ENCODE measurements at places on chromosomes 5 and 9. TPM values are rescaled to one million over a fixed set of nuclear protein-coding genes. Genes with fewer than 3 reads are reported as not detected.

- no peak overlapping the region for H3K27ac ChIP-seq
- no peaks in the 10 kb centered on the region for H3K36me3 ChIP-seq
- H3K4me1 ChIP-seq, result no peaks in the 10 kb centered on the region
These were observed 4.1 kb downstream of the EQTN start for GRCh38 chr9:27292659-27293405.

- H3K27me3 ChIP-seq, result peaks cover 60% of the 10 kb centered on the region
- DNase-seq, result no peak
- peaks cover 6% of the 10 kb centered on the region for H3K4me1 ChIP-seq
These were observed 3.0 kb upstream of the ANKRD34B start for GRCh38 chr5:80573062-80573461.

DNA sequence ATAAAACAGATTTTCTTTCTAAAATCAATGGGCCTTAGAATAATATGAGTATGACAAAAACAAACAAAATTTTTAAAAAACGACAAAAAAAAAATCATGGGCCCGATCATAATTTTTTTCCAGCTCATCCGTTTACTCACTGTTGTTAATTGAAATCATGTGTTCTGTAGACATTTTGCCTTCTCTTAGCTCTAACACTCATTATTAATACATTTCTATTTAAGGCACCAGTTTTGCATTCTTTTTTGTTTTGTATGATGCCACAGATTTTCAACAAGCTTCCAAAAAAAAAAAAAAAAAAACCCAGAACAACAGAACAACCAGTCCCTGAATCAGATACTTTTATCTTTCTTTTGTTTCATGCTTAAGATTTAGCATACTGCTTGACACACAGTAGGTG, 86.4 kb downstream of the PRLR start:
- no peak for DNase-seq
- H3K4me1 ChIP-seq, result no peaks in the 10 kb centered on the region
- H3K27ac ChIP-seq, result no peak overlapping the region
- peaks cover 14% of the 10 kb centered on the region for H3K27me3 ChIP-seq
- H3K36me3 ChIP-seq, result no peaks in the 10 kb centered on the region
- H3K4me3 ChIP-seq, result no peak overlapping the region

- DNase-seq, result no peak
- H3K27ac ChIP-seq, result no peak overlapping the region
- H3K27me3 ChIP-seq, result peaks cover 42% of the 10 kb centered on the region
- H3K4me1 ChIP-seq, result peaks cover 5% of the 10 kb centered on the region
- no peak overlapping the region for H3K4me3 ChIP-seq
These were observed 73.7 kb downstream of the GTF3C4 start for GRCh38 chr9:132743931-132744479.

Gene IL13
- 1.4 TPM for total RNA-seq

GRCh38 chr9:130117816-130118632, 54.2 kb upstream of the NCS1 start:
- H3K27ac ChIP-seq, result peak overlapping the region; percentile 43
- DNase-seq, result no peak
- H3K36me3 ChIP-seq, result peaks cover 15% of the 10 kb centered on the region
- no peaks in the 10 kb centered on the region for H3K4me1 ChIP-seq
- H3K4me3 ChIP-seq, result no peak overlapping the region

GRCh38 chr5:152472083-152472482, 67.0 kb upstream of the NMUR2 start:
- peaks cover 5% of the 10 kb centered on the region for H3K4me1 ChIP-seq
- H3K4me3 ChIP-seq, result no peak overlapping the region
- H3K27ac ChIP-seq, result no peak overlapping the region
- H3K27me3 ChIP-seq, result peaks cover 11% of the 10 kb centered on the region

GRCh38 chr5:146788898-146789297, 89.7 kb downstream of the PPP2R2B start:
- H3K4me1 ChIP-seq, result peaks cover 22% of the 10 kb centered on the region
- H3K4me3 ChIP-seq, result no peak overlapping the region
- DNase-seq, result no peak
- H3K27me3 ChIP-seq, result no peaks in the 10 kb centered on the region

Gene NUTM2G
- total RNA-seq, result not detected

GRCh38 chr9:4225291-4226028, 74.4 kb downstream of the GLIS3 start:
- H3K36me3 ChIP-seq, result no peaks in the 10 kb centered on the region
- DNase-seq, result no peak
- no peaks in the 10 kb centered on the region for H3K4me1 ChIP-seq
- H3K27me3 ChIP-seq, result no peaks in the 10 kb centered on the region
- no peak overlapping the region for H3K4me3 ChIP-seq

Gene LNPEP
- 90.1 TPM for total RNA-seq

DNA sequence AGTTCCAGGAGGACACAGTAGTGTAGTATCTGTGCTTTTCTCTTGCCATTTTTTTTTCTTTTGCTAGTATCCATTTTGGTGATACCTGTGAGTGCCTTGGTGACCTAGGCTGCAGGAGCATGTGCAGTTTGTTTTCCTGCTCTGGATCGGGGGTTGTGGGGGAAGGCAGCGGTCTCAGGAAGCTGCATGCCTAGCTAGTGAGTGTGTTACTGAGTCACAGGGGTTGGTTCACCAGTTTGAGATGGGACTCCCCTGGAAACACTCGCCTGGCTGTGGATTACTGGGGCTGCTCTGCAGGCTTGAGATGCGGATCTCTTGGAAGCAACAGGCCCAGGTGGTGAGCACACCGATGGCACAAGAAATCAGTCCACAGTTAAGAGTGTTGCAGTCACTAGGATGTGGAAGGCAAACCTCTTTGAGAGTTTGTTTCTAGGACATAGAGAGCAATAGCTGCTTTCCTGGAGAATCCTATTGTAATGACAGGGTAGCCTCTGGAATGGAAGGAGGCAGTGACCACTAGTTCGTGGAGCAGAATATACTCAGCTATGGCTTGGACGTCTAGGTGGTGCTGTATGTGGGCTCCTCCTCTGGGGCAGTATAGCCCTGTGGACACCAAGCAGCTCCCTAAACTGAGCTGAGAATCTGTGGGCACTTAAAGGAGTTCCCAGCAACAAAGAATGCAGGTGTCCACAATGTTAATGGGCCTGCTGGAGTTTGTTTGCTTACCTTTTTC, 20.0 kb upstream of the SPATA31E1 start:
- no peaks in the 10 kb centered on the region for H3K4me1 ChIP-seq
- peaks cover 8% of the 10 kb centered on the region for H3K27me3 ChIP-seq
- no peaks in the 10 kb centered on the region for H3K36me3 ChIP-seq

DNA sequence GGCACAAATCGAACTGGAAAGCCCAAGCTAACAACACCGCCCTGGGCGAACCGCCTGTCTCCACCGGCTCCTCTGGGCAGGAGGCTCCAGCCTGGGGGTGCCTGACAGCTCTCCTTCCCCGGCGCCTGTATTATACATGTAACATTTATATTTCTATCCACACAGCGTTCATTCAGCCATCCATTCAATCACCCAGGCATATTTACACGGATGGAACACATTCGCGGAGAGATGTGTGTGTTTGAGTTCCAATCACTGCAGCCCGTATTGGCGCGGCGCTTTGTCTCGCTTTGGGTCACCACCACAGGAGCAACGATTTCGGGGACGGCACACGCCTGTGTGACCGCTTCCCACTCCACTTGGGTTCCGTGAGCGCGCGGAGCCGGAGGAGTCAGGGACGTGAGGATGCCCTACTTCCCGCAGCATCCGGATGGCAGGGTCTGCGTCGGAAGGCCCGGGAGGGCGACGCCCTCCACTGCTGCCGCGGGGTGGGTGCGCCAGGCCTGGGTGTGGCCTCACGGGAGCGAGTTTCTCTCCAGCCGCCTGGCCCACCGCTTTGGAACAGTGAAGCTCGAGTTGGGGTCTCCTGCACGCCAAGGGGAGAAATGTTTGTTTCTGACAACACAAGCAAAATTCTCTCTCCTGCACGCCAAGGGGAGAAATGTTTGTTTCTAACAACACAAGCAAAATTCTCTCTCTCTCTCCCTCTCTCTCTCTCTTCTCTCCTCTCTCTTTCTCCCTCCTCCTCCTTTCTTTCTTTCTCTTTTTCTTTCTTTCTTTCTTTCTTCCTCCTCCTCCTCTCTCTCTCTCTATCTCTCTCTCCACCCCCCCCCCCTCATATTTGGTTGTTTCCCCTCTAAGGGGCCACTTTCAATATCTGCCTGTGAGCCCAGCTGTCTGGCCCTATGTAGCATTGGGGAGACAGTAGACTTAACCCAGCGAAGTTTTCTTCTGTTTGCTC, 1.1 kb upstream of the SV2C start:
- no peaks in the 10 kb centered on the region for H3K36me3 ChIP-seq
- peak; percentile 24 for DNase-seq
- H3K4me3 ChIP-seq, result peak overlapping the region; percentile 63
- H3K27me3 ChIP-seq, result peaks cover 76% of the 10 kb centered on the region
- peaks cover 27% of the 10 kb centered on the region for H3K4me1 ChIP-seq
- no peak overlapping the region for H3K27ac ChIP-seq

Gene ARID3C
- total RNA-seq, result 0.34 TPM

DNA sequence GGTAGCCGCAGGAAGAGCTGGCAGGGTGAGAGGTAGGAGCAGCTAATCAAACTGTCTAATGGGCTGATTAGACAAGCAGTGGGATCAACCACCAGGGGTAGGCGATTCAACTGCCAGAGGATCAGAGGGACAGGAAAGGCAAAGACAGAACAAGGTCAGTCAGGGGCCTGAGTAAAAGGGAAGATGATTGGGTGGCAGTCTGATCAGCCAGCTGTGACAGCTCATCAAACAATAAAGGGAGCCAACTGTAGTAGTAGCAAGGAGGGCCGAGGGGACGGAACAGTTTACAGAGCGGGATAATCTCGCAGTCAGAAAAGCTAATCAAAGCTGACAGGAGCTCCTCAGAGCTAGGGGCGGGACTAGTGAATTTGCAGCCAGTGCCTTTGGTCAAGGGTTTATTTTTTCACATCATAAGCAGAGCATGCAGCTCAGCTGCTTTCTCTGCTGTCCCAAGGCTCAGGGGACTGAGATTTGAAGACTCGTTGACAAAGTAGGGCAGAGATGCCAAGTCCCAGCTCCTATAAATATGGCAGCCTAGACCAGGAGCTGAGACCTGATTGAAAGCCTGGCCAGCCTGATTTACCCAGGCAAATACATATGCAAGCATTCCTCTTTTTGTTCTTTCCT, 418.2 kb downstream of the GABRG2 start:
- H3K4me3 ChIP-seq, result no peak overlapping the region
- no peaks in the 10 kb centered on the region for H3K27me3 ChIP-seq
- H3K27ac ChIP-seq, result no peak overlapping the region

Gene OMD
- total RNA-seq, result not detected

DNA sequence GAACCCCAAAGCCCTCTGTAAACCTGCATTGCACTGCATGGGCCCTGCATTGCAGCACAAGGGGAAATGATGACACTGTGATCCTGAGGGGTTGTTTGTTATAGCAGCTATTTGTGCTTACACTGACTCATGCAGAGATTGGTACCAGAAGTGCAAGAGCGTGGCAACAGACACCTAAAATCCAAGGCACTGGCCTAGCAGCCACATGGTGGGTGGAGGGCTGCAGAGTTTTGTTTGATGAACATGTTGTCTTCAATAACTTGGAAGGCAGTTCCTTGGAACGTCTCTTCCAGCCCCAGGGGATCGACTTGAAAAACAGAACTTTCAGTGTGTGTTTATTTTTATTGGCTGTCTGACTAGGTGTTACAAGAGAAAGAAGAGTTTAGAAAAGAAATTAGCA, 14.5 kb downstream of the FCN2 start:
- no peaks in the 10 kb centered on the region for H3K36me3 ChIP-seq
- no peaks in the 10 kb centered on the region for H3K4me1 ChIP-seq
- no peak overlapping the region for H3K27ac ChIP-seq

DNA sequence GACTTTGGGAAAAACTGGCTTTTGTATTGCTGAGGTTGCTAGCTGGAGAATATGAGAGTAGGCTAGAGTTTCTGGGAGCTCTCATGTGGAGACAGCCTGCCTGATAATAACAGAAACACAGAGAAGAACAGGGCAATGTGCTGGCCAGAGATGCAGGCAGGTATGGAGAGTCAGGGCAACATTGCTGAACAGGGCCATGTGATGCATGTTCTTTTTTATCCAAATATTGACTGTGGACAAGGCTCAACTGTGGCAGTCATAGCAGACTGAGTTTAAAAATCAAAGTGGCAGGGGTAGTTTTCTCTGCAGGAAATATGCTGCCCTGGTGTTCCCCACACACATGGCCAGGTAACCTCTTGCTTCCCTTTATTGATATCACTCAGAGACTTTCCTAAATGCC, 381.1 kb downstream of the RASEF start:
- H3K27ac ChIP-seq, result no peak overlapping the region
- no peak for DNase-seq
- H3K36me3 ChIP-seq, result no peaks in the 10 kb centered on the region
- no peaks in the 10 kb centered on the region for H3K4me1 ChIP-seq
- no peaks in the 10 kb centered on the region for H3K27me3 ChIP-seq
- no peak overlapping the region for H3K4me3 ChIP-seq

GRCh38 chr5:176679365-176680225, 32.3 kb downstream of the TSPAN17 start:
- H3K27me3 ChIP-seq, result peaks cover 38% of the 10 kb centered on the region
- H3K27ac ChIP-seq, result no peak overlapping the region
- no peaks in the 10 kb centered on the region for H3K4me1 ChIP-seq
- DNase-seq, result no peak
- no peak overlapping the region for H3K4me3 ChIP-seq

DNA sequence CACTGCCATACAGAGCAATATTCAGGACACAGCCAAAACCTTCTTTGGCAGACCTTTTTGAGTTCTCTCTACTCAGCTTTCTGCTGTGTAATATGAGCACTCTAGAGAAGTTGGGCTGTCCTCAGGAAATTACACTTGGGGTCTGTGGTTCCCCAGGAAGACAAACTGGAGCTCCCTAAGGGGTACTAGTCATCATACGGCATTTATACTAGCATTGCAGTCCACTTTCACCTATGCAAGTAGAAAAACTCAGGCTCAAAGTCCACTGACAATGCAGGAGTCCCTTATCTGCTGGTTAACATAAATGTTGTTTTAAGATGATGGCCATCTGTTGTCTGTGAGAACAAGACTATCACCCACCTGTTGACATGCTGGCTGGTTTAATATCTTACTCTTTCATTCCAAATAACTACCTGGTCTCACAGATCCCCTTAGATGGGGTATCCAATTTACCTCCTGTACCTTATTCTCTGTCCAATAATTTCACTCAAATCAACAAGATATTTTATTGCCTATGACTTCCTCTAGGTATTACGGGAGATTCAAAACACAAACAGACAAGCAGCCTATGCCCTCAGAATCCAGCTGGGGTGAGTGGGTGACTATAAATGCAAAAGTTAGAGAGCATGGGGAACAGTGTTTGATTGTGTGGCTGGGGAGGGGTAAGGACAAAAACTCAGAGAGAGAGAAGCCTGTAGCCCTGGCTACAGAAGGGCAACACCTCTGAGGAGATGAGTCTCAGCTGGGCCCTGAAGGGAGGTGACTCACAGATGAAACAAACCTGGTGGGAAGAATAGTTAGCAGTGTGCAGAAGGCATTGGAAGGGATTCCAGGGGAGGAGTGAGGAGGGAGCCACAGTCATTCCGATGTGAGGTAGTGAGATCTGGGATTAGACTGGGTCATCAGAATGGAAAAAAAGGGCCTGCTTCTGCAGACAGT, 10.2 kb downstream of the DOCK8 start:
- H3K4me1 ChIP-seq, result peaks cover 47% of the 10 kb centered on the region
- no peaks in the 10 kb centered on the region for H3K27me3 ChIP-seq
- DNase-seq, result no peak
- no peak overlapping the region for H3K27ac ChIP-seq

Gene CD72
- 15.0 TPM for total RNA-seq

GRCh38 chr5:93915142-93915553, 173.7 kb upstream of the POU5F2 start:
- no peaks in the 10 kb centered on the region for H3K27me3 ChIP-seq
- H3K4me3 ChIP-seq, result no peak overlapping the region
- no peaks in the 10 kb centered on the region for H3K36me3 ChIP-seq
- H3K27ac ChIP-seq, result no peak overlapping the region
- no peak for DNase-seq

Measured in activated CD8-positive, alpha-beta T cell treated with anti-CD3 and anti-CD28 coated beads, Interleukin-2, amount 10 ng/mL, durations not matched to agents 7 days and 5 days (primary cell).